ENCODE measurements at places on chromosomes 7 and 10. TPM values are rescaled to one million over a fixed set of nuclear protein-coding genes. Genes with fewer than 3 reads are reported as not detected.

The SLIT1 gene
- total RNA-seq = 0.72 TPM

The ADIRF gene
- 21.9 TPM for total RNA-seq

The ACTR3C gene
- total RNA-seq = 2.4 TPM

The C10orf105 gene
- 0.48 TPM for total RNA-seq

The ENKUR gene
- total RNA-seq = 2.9 TPM

The SLC13A4 gene
- 6.5 TPM for total RNA-seq

The ASB10 gene
- not detected for total RNA-seq

The SPAM1 gene
- 1.2 TPM for total RNA-seq

The ECD gene
- total RNA-seq = 26.5 TPM

The TCERG1L gene
- total RNA-seq = 0.48 TPM

DNA sequence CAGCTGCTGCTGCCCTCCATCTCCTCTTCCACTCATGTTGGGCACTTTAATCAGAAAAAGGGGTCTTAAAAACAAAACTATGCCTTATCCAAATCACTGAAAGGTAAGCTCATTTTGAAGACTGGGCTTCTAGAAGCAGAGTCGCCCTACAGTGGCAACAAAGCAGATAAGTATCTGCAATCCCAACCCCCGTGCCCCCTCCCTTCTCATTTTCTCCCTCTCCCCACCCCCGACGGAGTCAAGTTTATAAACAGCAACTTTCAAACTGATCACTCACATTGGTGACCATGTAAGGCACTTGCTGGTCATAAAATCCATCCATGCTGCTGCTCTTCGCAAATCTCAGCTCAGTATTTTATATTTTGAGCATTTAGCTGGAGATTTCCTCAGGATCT is 738 bp downstream of the ETV1 start:
- DNase-seq = peak; percentile 4

DNA sequence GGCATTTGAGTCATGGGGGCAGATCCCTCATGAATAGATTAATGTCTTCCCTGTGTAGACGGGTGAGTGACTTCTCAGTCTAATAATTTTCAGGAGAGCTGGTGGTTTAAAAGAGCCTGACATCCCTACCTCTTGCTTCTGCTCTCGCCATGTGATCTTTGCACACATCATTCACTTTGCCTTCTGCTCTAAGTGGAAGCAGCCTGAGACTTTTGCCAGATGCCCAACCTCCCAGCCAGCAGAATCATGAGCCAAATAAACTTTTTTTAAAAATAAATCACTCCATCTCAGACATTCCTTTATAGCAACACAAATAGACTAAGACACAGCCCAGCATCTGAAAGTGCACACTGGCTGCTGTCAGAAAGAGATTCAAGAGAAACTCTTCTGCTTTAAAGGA is 155.2 kb downstream of the ZNF365 start:
- peak; percentile 27 for DNase-seq

DNA sequence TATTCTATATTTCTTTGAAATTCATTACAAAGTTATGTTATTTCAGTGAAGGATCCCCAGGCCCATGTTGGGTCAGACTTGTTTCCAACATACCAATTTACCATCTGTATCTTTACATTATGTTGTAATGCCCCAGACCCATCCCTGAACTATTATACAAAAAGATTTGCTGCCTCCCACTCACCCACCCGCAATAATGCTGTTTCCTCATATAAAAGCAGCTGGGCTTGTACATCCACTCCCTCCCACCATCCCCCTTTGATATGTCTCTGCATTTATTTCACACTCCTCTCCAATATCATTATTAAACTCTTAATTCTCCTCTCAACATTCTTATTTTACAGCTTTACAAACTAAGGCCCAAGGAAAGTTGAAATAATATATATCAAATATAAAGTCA is 153.7 kb downstream of the DOCK4 start:
- no peak for DNase-seq

GRCh38 chr7:901388-902154 is 25.2 kb downstream of the GET4 start:
- DNase-seq = peak; percentile 69

DNA sequence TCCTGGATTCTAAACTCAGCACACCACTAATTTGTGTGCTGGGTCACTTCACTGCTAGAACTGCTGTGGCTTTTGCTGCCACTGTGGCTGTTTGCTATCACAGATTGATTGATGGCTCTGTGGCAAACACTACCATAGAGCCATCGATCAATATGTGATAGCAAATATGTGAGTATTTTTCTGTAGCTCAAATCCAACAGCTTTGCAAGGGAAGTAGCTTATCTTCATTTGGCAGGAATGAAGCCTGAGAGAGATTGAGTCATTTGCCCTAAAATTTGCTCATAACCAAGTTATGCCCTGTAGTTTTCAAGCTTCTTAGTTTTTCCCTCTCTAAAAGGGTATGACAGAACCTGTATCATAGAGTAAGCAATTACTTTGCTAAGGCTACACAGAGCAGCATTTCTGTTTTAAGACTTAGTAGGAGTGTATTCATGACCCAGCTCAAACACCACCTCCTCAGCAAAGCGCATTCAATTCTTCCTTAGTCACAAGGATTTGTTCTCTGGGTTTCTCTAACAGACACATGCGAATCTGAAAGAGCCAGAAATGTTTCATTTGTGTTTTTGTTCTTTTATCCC is 43.1 kb downstream of the MINPP1 start:
- DNase-seq = peak; percentile 38

GRCh38 chr10:59536167-59537014 is 173.3 kb downstream of the SLC16A9 start:
- peak; percentile 81 for DNase-seq

GRCh38 chr7:131655447-131655846 is 99.0 kb upstream of the PODXL start:
- no peak for DNase-seq

DNA sequence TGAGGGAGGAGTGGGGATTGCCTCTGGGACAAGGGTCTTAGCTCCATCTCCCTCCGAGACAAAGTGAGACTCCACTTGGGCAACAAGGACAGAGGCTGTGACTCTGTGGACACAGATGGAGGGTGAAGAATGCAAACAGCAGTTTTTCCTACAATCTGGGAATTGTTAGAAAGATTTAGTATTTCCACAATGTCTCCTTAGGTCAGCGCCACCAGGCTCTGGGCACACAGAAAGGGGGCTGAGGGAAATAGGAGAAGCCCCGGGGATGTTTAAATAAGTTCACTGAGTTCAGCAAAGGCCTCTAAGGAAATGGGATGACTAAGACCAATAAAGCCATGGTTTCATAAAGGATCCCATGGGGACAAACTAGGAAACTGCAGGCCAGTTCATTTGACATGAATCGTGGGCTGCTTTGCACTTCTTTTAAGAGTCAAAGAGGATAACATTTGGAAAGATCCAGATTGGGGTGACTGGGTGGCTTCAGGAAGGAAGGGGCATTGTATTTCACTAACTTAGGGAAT is 219.8 kb upstream of the GLI3 start:
- no peak for DNase-seq

DNA sequence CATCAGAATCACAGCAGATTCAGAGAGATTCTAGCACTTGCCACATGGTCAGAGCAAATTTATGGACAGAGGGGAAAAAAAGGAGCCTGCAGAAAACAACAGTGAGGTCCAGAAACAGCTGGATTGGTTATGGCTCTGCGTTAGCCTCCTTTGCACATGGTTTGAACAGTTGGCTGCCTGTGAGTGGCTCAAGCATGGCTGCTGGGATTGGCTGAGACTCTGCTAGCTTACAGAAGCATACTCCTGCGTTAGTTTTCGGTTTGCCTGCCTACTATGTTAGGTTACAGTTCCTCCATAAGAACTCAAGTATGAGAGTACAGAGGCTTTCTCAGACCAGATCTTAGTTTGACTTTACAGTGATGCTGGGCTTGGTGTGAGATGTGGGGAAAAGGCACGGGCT is 80.7 kb upstream of the WDR11 start:
- DNase-seq = peak; percentile 65

DNA sequence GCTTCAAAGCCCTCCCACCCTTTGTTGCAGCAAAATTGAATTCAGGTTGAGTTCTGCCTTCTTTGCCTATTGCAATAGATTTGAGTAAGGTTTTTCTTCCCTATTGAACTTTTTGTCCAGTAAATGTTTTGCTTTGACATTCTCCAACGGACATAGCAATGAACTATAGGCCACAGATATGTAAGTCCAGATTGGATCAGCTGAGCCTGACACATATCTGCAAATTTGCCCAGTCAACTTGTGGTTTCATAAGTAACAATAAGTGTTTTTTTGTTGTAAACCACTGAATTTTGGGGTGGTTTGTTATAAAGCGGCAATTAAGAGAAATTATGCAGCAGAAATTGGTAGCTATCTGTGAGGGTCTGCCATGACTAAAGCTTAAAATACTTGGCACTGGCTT is 332.1 kb upstream of the SORCS1 start:
- no peak for DNase-seq

DNA sequence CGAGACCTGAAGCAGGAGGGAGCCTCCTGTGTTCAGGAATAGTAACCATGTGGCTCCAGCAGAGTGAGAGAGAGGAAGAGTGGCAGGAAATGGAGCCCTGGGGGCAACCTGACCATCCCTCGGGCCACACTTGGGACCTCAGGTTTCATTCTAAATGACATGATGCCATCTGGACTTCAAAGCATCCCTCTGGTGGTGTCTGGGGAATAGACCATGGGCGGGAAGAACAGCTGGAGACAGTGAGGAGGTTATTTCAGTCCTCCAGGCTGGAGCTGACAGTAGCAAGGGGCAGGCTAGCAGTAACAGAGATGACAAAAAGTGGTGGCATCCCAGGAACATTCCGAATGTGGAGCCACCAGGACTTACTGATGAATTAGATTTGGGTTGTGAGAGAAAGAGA is 44.8 kb downstream of the AKR1B1 start:
- DNase-seq = no peak

GRCh38 chr7:301291-302053 is 11.5 kb downstream of the FOXL3 start:
- no peak for DNase-seq

- no peak for DNase-seq
These were observed 1027.8 kb upstream of the PHF14 start for GRCh38 chr7:9945857-9946256.

DNA sequence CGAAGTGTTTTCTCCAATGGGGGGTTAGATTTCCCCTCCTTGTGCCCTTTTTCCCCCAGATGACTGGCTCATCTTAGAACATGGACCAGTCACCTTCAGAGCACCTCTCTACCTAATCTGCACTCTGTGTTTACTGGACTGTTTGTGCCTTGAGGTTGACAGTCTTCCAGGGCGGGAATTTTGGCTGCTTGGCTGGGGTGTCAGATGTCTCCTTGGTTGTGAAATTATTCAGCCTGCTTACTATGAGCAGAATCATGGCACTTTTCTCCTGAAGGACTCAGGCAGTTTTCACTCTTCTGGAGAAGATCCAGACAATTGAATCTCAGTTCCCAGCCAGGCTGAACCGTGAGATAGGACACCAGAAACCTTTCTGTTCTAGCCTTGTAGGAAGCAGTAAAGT is 60.3 kb upstream of the NFKB2 start:
- DNase-seq = no peak

- DNase-seq = no peak
These were observed 38.1 kb downstream of the EXOC6 start for GRCh38 chr10:92886334-92886961.

DNA sequence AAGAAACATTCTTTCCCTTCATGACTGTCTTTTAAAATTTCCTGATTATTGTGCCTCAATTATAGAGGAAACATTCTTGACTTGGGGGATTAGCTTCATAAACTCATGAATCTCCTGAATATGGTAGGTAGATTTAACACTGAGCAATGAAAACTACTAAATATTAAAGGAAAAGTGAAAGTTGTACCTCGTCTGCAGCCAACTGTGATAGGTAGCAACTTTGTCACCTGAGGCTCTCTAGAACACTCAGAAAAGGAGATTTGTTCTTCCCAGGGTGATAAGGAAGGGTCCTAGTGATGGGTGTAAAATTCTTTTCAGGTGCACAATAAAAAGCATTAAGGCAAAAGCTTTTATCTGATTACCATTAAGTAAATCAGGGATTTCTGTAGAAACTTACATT is 78.1 kb downstream of the AHR start:
- DNase-seq = no peak

GRCh38 chr10:89466599-89467035 is 52.2 kb downstream of the IFIT5 start:
- DNase-seq = peak; percentile 80

GRCh38 chr10:99943908-99944307 is 65.8 kb downstream of the DNMBP start:
- DNase-seq = no peak

- DNase-seq = no peak
These were observed 73.7 kb downstream of the TYW1B start for GRCh38 chr7:72754312-72754711.

DNA sequence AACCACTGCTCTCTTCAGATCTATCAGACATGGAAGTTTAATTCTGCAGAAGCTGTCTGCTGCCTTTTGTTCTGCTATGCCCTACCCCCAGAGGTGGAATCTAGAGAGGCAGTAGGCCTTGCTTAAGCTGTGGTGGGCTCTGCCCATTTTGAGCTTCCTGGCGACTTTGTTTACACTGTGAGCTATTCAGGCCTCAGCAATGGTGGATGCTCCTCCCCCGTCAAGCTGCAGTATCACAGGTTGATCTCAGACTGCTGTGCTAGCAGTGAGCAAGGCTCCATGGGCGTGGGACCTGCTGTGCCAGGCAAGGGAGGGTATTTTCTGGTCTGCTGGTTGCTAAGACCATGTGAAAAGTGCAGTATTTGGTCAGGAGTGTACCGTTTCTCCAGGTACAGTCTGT is 45.1 kb upstream of the CDK14 start:
- DNase-seq = no peak

- no peak for DNase-seq
These were observed 496 bp downstream of the BRI3 start for GRCh38 chr7:98281757-98282606.

DNA sequence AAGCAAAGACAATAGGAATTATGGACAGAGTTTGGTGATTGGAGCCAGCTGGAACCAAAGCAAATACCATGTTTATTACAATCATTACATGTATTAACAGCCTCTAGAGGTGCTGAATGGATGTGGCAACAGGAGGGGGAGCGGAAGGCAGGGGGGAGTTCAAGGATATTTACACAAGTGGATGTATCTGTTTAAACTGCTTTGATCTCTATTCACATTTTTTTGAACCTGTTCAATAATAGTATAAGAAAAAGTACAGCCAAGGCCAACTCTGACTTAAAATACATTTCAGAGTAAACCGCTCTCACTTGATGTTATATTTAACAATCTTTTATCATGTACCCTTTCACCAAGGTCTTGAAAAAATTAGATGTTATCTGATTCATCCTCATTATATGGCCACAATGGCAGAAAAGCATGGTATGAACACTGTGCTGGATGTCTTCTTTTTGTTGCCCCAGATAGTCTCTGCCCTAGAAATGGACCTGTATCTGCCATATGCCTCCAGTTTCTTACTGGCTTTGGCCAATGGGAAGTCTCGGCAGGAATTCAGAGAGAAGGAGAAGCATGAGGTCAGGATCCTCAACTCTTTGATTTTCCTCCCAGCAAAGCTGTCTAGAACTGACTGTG is 88.2 kb upstream of the FAM133B start:
- DNase-seq = no peak

GRCh38 chr10:110244550-110244949 is 37.1 kb downstream of the MXI1 start:
- DNase-seq = no peak

- DNase-seq = no peak
These were observed 230.5 kb upstream of the AUTS2 start for GRCh38 chr7:69367780-69368179.

GRCh38 chr10:102814453-102814871 is 22.8 kb downstream of the CYP17A1 start:
- DNase-seq = no peak

- no peak for DNase-seq
These were observed 646.7 kb downstream of the PARD3 start for GRCh38 chr10:34168439-34168838.
